Ascending aorta (tissue), 2 donors: ENCODE measurements at places on chromosomes 3 and 15. TPM values are rescaled to one million over a fixed set of nuclear protein-coding genes. Genes with fewer than 3 reads are reported as not detected.

Gene KCNMB3
- 16.5 TPM for total RNA-seq

Gene TMEM207
- not detected for total RNA-seq

Gene SPG11
- 21.1 TPM for total RNA-seq

Gene CLSTN2
- total RNA-seq = 65.8 TPM

Gene AGBL1
- total RNA-seq = not detected

Gene GPR156
- total RNA-seq = not detected

Gene EFHB
- total RNA-seq = not detected

Gene PARP16
- 2.9 TPM for total RNA-seq

Gene CPLX3
- total RNA-seq = not detected

Gene TM4SF1
- total RNA-seq = 487 TPM

Gene OR4F6
- not detected for total RNA-seq

Gene PLA2G4E
- not detected for total RNA-seq
